ENCODE measurements at places on chromosomes 6 and 20. TPM values are rescaled to one million over a fixed set of nuclear protein-coding genes. Genes with fewer than 3 reads are reported as not detected.
A peak's percentile ranks its signal among the peaks of the same experiment; 100 is the strongest.

Gene ELOVL2
- polyA plus RNA-seq: not detected

Gene NKX2-2
- not detected for polyA plus RNA-seq

Gene LRRN4
- not detected for polyA plus RNA-seq

Gene ZNF341
- polyA plus RNA-seq: 1.1 TPM

DNA sequence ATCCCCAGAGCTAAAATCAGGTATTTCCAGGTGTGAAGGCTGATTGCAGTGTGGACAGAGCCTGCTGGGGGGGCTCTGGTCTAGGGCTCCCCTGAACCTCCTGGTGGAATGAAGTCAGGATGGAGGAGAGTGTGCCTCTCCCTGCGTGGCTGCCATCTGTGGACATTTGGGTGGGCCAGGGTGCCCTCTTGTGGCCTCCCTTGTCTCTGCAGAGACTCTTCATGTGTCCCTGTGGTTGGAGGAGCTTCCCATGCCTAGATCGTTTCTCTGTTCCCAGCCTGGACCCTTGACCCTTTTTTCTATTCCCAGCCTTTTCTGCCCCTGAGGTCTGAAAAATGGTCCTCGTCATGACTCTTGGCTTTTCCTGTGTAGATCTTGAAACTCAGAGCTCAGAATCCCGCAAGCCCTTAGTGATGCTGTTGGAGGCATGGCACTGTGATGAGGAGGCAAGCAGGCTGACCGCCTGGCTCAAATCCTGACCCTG, 9.9 kb upstream of the PSMF1 start:
- H3K4me3 ChIP-seq: no peak overlapping the region
- no peaks in the 10 kb centered on the region for H3K27me3 ChIP-seq
- DNase-seq: peak; percentile 43
- no peaks in the 10 kb centered on the region for H3K36me3 ChIP-seq
- no peak overlapping the region for H3K27ac ChIP-seq

GRCh38 chr6:157830354-157831017, 7.4 kb downstream of the SNX9 start:
- no peak overlapping the region for H3K4me3 ChIP-seq
- DNase-seq: no peak
- no peak overlapping the region for H3K27ac ChIP-seq
- H3K4me1 ChIP-seq: peaks cover 17% of the 10 kb centered on the region
- H3K27me3 ChIP-seq: peaks cover 3% of the 10 kb centered on the region

- no peaks in the 10 kb centered on the region for H3K27me3 ChIP-seq
- DNase-seq: no peak
- H3K4me3 ChIP-seq: no peak overlapping the region
- no peaks in the 10 kb centered on the region for H3K36me3 ChIP-seq
These were observed 104.1 kb upstream of the SLC35B3 start for GRCh38 chr6:8539453-8539852.

GRCh38 chr6:151181706-151182363, 57.9 kb upstream of the AKAP12 start:
- no peaks in the 10 kb centered on the region for H3K36me3 ChIP-seq
- no peaks in the 10 kb centered on the region for H3K27me3 ChIP-seq
- H3K4me1 ChIP-seq: no peaks in the 10 kb centered on the region
- no peak overlapping the region for H3K27ac ChIP-seq
- DNase-seq: no peak
- H3K4me3 ChIP-seq: no peak overlapping the region

DNA sequence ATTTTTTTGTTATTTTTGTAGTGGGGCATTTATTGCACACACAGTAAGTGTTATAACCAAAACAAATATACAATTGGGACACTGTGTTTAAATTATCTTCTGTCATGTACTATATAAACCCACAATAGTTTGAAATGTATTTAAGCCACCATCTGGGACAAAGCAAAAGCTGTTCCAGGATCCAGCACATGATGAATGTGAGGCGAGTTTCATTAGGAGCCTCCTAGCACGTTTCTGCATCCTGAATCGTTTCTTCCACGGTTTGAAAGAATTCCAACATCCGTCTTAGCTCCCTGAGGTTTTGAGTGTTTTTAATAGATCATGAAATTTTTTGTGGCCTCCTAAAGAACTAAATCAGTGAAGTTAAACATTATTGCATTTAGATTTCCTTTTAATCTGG, 65.8 kb downstream of the EYA4 start:
- no peak overlapping the region for H3K27ac ChIP-seq
- no peak overlapping the region for H3K4me3 ChIP-seq
- H3K36me3 ChIP-seq: no peaks in the 10 kb centered on the region

All from CD14-positive monocyte (primary cell).